Anterior cingulate cortex (tissue), 58 donors: ENCODE measurements at places on chromosomes 4 and X.

DNA sequence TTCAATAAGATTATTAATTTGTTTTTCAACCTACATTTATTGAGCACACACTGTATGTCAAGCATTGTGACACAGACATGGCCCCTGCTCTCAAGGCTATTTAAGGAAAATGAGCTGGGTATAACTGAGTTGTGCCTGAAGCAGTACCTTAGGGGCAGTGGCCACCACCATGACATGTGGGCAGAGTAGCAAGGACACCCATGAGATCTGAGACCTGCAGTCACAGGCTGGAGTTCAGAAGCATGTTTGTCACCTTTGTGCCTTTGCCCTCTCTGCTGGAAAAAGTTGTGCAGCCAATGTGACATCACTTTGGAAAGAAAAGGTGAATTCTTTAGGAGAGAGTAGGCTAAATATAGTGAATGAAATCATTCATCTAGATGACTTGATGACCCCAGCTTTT, 501.3 kb downstream of the BCOR start:
- no peak for DNase-seq

- no peak for DNase-seq
Measured at GRCh38 chr4:5750052-5750945, 39.3 kb downstream of the EVC start.

- DNase-seq, result no peak
Measured at GRCh38 chrX:123408821-123409737, 225.0 kb downstream of the GRIA3 start.

DNA sequence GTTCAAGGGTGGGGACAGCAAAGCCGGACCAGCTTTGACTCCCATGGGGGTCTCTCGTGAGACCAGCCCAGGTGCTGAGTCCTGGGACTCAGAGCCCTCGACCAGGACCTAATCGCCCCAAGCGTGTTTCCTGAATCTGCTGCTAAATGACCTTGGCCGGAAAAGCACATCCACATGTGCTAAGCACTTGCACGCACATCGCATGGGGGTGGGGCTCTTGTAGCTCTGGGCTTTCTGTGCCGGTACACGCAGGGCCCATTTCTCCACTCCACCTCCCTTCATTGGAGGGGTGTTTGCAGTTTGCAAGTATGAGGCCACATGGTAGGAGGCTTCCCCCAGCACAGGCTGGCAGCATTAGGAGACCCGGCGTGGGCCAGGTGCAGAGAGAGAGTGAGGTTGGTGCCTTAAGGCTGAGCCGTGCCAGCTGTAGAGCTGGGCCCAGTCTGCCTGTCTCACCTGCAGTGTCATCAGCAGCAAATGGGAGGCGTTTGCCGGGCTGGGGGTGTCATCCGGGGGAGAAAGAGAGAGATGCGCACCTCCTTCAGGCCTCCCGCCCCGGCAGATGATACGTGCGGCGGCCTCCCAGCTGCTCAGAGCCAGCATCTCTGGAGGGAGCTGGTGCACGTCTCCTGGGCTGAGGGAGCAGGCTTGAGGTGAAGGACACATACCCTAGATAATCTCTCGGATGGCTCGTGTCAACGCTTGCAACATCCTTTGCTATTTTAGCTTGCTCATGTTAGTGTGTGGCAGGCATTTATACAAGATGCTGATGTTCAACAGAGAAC, 45.2 kb upstream of the CLCN4 start:
- no peak for DNase-seq

DNA sequence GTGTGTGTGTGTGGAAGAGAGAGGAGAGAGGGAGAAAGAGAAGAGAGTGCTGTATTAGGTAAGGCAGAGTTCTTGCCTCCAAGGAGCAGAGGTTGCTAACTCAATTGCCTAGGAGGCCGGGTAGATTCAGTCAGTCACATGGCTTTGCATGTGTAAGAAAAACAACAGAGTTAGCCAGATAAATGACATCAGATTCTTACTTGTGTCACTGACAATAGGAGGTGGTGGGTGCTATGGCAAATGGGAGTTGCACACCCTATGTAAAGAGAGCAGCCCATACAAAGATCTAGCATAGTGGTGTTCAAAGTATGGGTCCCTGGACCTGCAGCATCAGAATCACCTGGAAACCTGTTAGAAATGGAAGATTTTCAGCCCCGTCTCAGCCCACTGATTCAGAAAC, 14.4 kb upstream of the PGRMC2 start:
- no peak for DNase-seq

- no peak for DNase-seq
Measured at GRCh38 chrX:132737743-132738142, 220.7 kb downstream of the HS6ST2 start.

GRCh38 chrX:107429090-107429489, 20.4 kb upstream of the FRMPD3 start:
- DNase-seq, result no peak

DNA sequence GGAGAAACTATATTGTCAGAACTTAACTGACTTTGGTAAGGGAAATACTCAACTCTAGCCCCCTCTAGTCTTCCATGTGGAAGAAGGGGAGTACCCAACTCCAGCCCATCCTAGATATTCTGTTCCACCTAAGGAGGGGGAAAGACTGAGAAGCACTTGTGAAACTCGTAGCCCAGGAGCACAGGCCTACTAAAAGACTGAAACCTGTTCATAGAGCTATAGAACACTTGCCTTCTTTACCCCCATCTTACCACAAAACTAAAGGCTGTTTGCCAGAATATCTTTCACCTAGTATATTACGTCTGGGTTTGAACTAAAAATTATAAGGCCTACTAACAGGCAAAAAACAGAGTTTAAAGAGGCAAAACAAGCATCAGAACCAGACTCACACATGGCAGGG, 15.5 kb downstream of the CLDN22 start:
- DNase-seq, result no peak

GRCh38 chr4:74934016-74934831, 1.3 kb downstream of the PARM1 start:
- DNase-seq, result no peak

DNA sequence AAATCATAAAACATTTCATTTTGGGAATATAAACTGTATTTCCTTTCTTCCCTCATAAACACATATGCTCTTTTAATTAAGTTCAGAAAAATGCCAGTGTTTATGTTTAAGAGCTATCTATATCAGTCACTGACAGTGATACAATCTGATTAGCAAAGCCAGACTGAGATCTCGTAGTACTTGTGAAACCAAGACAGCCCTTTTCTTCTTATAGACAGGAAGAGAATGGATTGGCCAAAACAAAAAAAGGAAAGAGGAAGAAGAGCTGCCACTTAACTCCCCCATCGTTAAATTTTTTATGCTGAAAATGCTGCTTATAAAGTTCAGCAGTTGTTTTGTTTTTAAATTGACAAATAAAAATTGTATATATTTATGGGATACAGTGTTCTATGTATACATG, 87.4 kb downstream of the PLAC1 start:
- DNase-seq, result no peak

DNA sequence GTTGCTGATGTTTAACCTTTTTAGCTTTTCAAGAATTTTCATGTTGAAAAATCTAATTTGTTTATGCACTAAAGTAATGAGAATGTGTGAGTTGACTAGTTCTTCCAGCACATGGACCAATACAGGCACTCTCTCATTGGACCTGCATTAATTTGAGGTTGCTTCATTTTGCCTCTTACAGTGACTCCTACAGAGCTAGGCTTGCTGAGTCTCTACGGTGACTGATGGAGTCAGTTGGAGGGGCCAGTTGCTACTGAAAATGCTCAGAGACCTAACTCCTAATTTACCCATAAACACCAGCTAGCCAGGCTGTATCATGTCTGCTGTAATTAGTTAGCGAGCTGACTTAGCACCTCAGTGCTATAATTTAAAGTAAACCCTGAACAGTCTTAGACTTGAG, 10.9 kb downstream of the MTHFD2L start:
- no peak for DNase-seq

GRCh38 chr4:61489927-61490326, 289.8 kb downstream of the ADGRL3 start:
- no peak for DNase-seq

DNA sequence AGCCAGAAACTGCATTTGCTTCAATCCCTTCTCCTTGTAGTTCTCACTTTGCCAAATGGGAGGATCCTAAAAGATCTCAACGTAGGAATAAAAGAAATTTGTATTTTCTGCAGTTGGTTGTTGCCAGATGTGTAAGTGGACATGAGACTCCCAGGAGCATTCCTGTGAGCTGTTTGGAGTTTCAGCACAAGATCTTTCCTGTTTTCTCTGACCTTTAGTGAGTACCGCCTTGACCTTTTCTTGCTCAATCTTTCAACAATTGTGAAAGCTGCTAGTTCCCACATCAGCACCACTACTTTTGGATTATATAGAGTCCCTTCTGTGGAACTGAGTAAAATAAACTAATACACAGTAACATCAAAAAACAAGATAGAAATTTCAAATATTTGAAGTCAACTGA, 683.8 kb upstream of the PABPC4L start:
- DNase-seq, result no peak

- DNase-seq, result no peak
Measured at GRCh38 chr4:15295421-15296162, 132.2 kb upstream of the C1QTNF7 start.

GRCh38 chr4:140870427-140870826, 114.2 kb upstream of the TBC1D9 start:
- DNase-seq, result no peak

DNA sequence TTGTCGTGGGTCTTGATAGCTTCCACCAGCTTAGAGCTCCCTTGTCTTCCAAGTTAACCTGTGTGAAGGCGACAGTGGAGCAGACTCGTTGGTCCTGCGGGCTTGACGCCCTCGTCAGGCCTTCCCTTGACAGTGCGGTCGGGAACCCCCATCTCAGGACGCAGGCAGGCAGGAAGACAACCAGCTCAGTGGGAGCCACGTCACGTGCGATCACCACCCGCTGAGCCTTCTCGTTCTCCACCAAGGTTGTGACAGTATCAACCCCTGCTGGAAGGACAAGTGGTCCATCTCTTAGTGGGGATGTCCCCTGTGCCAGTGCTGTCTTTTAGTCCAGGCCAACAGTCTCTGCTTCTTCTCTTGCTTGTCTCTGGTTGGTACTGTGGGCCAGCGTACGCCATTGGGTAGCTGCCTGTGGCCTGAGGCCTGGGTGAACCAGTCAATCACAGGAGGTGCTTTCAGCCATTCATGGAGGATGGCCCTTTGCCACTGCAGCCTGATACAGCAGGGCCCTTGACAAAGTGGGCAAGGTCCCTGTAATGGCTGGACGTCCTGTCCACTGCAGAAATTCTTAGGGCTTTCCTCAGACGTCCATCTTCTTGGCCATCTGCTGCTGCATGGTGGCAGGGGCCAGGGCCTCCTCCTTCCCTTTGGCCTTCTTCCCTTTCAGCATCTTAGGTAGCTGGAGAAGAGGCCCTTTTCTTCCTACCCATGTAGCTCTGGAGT, 31.4 kb downstream of the RGS12 start:
- no peak for DNase-seq

GRCh38 chr4:171880136-171880535, 66.9 kb downstream of the GALNTL6 start:
- DNase-seq, result no peak

DNA sequence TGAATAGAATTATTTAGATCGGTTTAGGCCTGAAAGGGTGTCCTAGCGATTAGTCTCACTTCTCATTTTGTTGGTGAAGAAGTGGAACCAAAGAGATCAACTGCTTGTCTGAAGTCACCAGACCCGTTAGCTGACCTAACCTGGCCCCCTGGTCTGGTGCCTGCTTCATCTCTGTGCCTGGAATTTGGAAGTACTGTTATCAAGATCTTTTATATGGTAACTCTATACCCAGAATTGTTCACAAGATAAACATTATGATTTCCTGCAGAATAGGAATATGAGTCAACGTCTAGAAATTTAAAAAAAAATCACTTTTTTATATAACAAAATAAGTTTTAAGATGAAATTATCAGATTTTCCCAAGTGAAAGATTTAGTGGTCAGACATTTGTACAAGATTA, 37.2 kb downstream of the LRP2BP start:
- DNase-seq, result no peak

DNA sequence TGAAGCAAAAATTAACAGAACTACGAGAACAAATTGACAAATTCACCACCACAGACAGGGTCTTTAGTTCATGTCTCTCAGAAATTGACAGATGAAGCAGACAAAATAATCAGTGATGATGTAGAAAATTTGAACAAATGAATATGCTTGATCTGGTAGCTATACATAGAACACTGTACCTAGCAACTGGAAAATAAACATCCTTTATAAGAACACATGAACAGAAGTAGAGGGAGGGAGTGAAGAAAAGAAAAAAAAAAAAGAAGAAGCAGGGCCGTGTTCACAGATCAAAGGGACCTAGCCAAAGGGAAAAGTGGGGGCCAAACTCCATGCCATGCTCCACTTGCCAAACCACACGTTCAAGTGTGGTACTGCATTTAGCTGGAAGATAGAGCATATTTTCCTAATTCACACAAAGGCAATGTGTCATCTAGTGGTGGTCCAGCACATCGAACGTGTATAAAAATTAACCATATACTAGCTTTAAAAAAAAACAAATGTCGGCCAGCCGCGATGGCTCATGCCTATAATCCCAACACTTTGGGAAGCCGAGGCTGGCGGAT, 5.6 kb upstream of the THOC2 start:
- no peak for DNase-seq

- no peak for DNase-seq
Measured at GRCh38 chr4:184413261-184414046, 60.9 kb downstream of the IRF2 start.

DNA sequence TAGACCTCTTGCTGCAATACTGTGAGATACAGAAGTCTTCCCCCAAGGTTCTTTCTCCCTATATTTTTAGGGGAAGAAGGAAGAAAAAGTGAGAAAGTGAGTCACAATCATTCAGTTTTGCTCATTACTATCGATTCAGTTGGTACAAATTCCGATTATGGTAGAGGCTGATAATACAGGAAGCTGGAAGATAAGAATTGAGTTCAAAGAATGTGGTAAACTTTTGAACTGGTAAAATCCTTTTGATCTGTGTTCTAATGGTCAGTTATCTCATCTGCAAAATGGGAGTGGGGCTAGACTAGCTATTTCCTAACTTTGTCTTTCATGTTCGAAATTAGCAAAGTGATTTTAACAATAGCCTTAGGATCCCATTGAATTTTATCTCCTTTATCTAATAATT, 101.4 kb upstream of the FAT1 start:
- no peak for DNase-seq

DNA sequence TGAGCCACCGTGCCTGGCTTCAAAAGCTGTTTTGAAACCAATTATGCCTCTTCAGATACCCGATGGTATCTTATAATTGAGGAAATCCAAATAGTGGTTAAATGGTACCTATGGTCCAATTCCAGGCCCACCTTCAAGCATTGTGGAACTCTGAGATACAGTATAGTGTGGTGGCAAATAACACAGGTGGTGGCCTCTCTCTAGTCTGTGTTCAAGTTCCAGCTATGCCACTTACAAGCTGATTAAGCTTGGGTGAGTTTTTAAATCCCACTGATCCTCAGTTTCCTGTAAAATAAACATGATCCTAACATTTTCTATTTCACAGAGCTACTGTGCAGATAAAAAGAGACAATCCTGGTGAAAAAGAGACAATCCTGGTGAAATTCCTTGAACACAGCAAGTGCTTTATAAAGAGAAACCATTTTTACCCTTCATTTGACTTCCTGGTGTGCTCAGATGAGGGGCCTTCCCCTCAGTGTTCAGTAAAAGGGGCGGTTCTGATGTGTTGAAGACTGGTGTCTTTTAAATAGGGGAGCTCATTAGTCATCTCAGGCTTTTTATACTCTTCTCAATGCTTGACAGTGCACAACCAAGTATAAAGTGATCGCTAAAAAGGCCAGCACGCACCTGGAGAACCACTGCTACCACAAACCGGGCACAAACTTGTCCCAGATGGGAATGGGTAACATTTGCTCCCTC, 30.8 kb upstream of the CD40LG start:
- DNase-seq, result no peak
